Esophagus mucosa (tissue), 1 donor: ENCODE measurements at places on chromosomes 16 and 17. TPM values are rescaled to one million over a fixed set of nuclear protein-coding genes. Genes with fewer than 3 reads are reported as not detected.

Gene RPGRIP1L
- total RNA-seq = 2.9 TPM

DNA sequence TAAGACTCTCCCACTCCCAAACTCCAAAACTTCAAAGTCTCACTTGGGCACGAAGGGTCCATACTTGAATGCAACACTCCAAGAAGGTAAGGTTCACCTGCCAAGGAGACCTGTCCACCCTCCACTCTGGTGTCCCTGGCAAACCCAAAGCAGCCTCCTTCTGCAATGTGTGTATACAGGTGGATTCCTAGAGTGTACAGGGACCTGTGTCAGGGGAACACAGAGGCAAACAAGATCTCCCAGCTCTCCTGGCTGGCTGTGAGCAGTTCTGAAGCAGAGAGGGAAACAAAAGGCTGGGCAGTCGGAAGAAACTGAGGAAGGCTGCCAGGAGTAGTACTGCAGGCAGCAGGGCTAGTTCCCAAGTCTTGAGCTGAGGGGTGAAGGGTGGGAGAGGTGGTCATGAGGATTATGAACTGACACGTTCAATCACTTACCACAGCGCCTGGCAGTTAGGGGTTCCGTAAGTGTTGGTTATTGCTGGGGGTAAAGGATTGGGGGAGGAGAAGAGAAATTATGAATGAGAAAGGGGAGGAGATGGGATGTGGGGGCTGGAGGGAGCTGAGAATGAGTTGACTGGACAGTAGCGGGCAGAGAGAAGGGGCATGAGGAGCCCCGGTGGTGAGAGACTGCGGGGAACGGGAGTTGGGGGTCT, 795 bp downstream of the KCTD13 start:
- ATAC-seq = peak; percentile 27

Gene CDH13
- 8.4 TPM for total RNA-seq

Gene C17orf107
- 1.3 TPM for total RNA-seq

DNA sequence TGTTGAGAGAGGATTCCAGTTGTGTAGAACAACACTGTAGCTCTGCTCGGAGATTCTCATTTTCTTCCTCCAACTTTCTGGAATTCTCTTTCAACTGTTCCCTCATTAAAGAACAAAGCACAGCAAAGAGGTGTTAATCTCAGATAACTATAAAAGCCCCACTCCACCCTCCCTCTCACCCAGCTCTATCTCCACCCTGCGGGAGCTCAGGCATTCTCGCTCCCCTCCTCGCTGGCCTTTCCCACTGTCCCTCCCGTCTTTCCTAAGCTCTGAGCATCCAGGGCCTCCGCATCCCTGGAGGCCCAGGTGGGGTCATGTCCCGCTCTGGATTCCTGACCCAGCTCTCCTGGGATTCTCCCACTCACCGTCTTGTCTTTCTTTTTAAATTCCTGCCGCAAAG, 35.1 kb downstream of the DHX38 start:
- no peak for ATAC-seq
